ENCODE measurements at places on chromosomes 3 and 15.
A peak's percentile ranks its signal among the peaks of the same experiment; 100 is the strongest.

- DNase-seq = peak; percentile 47
Measured at GRCh38 chr3:193805448-193805847, 212.4 kb downstream of the OPA1 start.

DNA sequence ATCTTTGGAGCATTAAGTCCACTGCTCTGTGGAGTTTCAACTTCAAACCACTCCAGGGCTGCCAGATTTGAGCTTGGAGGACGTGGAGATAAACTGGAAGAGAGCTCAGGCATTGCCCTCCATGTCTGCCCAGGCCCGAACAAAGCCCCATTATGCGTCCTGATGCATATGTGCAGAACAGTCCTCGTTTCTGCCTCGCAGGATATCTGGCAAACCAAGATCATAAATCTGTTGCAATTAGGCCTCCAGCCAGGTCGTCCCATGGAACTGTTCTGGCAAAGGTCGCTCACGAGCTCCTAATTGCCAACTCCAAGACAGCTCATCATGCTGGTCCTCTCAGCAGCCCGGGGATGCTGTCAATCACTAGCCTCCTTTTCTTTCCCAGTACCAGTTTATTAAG is 91.2 kb downstream of the SEMA5B start:
- no peak for DNase-seq

GRCh38 chr3:71006810-71007785 is 576.4 kb downstream of the FOXP1 start:
- DNase-seq = no peak

GRCh38 chr3:12578742-12579141 is 21.9 kb downstream of the MKRN2 start:
- DNase-seq = no peak

DNA sequence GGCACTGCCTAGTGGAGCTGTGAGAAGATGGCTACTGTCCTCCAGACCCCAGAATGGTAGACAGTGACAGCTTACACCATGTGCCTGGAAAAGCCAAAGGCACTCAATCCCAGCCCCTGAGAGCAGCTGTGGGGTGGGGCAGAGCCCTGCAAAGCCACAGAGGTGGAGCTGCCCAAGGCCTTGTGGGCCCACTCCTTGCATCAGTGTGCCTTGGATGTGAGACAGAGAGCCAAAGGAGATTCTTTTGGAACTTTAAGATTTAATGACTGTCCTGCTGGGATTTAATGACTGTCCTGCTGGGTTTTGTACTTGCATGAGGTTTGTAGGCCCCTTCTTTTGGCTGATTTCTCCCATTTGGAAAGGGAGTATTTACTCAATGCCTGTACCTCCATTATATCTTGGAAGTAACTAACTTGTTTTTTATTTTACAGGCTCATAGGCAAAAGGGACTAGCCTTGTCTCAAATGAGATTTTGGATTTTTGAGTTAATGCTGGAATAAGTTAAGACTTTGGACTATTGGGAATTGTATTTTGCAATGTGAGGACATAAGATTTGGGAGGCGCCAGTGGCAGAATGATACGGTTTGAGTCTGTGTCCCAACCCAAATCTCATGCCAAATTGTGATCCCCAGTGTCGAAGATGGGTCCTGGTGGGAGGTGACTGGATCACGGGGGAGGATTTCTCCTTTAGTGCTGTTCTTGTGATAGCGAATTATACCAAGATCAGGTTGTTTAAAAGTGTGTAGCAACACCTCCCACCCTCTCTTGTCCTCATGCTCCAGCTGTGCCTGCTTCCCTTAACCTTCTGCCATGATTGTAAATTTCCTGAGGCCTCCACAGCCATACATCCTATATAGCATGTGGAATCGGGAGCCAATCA is 80.4 kb downstream of the MYO5A start:
- DNase-seq = no peak

GRCh38 chr3:47954567-47954966 is 61.6 kb downstream of the MAP4 start:
- no peak for DNase-seq

GRCh38 chr3:178275311-178275710 is 260.9 kb upstream of the KCNMB2 start:
- DNase-seq = no peak

- peak; percentile 89 for DNase-seq
Measured at GRCh38 chr15:74200412-74200815, 2.2 kb downstream of the STRA6 start.

DNA sequence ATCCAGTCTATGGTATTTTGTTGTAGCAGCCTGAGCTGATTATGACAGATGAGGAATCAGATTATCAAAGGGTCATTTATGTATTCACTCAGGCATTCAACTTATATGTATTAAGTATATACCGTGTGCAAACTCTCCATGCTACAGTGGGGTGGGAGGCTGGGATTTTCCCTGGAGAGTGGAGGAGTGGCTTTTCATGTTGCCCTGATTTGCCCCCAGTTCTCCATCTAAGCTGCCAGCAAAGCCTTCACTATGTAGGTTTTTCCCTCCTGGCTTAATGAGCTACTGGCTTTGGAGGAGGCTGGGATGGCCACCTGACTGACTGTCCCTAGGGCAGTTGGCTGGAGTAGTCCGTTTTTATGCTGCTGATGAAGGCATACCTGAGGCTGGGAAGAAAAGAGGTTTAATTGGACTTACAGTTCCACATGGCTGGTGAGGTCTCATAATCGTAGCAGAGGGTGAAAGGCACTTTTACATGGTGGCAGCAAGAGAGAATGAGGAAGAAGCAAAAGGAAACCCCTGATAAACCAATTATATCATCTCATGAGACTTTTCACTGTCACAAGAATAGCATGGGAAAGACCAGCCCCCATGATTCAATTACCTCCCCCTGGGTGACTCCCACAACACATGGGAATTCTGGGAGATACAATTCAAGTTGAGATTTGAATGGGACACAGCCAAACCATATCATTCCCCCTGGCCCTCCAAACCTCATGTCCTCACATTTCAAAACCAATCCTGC is 253.9 kb downstream of the RPLP1 start:
- no peak for DNase-seq

DNA sequence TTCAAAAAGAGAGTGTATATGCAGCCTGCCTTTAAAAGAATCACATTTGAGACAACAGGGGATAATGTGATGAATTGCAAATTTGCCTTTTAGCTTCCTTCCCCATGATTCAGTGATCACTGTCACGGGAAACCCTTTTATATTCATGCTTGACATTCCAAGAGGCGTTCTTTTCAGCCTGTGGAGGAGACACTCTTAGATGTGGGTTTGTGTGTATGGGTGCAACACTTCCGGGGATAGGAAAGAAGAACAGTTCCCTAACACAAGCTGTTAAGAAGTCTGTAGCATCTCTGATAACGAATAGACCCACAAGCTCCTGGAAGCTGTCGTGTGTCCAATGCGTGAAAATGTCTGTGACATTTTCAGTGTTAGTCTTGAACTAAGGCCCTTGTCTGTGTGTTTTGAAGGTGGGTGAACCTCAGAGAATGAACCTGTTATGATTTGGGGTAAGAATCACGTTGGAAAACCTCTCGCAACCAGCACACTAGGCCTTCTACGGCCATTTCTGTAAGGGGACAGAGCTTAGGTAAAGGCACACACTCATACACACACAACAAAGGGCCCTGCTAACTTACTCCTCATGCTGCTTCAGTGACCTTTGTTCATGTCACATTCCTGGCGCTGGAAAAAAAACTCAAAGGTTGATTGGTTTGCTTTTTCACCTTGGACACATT is 229.2 kb upstream of the ST8SIA2 start:
- DNase-seq = peak; percentile 82

- peak; percentile 63 for DNase-seq
Measured at GRCh38 chr15:39788108-39788507, 5.5 kb upstream of the FSIP1 start.

DNA sequence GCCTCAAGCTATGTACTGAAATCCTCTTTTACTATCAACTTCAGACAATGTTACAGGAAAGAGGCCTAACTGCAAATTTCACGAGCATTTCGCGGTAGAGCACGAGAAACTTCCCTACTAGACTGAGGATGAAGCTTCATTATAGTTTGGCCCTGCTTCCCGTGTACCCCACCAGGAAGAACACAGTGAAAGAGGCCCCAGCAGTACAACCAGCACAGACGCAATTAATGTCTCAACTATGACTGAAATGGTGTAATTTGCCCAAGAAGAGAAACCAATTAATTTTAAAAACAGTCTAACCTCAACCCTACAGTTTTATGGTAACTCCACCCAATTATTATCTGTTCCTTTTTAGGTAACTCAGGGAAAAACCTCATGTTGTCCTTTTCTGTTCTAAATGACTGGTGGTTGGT is 12.1 kb downstream of the CHSY1 start:
- DNase-seq = no peak

GRCh38 chr3:11739706-11740105 is 96.0 kb upstream of the VGLL4 start:
- DNase-seq = no peak

DNA sequence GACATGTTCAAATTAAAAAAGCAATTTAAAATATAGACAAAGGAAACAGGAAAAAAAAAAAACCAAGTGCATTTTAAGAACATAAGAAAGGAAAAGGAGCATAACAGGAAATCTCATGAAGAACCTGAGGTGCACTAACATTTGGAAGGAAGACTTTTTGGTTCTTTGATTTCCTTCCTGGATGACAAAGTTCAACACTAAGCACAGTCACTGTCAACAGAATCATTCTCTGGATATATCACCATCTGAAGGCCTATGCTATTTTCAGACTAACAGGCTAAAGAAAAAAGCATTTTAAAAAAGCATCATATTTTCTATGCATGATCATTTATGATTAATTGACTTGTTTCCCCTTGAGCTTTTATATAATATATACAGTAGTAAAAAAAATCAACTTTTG is 349.6 kb downstream of the PLCL2 start:
- DNase-seq = no peak

GRCh38 chr15:89822611-89822950 is 7.9 kb upstream of the ANPEP start:
- no peak for DNase-seq

DNA sequence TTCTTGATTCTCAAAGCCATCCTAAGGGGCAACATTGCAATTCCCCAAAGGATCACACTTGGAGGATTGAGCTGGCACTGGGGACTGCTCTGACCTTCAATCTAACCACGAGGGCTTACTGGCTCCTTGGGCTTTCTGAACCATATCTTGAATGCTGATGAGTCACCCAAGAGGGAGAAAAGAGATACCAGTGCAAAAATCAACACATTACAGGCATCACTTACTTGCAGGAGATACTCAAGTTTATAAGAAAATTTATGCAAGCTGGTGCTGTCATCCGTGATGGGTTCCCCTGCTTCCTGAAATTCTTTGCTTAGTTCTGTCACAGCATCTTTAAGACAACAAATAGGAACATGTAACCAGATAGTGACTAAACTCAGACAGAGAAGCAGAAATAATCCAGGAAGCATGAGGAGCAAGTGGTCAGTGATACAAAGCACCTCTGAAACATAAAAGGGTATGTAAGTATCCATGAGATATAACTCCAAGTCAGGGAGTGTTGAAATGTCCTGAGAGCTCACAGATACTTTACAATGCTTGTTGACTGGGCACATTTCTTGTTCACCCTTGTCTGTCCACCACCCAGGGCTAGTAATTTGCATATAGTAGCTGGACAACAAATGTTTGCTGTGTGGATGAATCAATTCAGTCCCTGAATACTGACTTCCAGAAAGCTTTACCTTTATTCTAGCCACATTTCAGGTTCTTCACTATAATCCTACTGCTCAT is 14.1 kb downstream of the FYCO1 start:
- DNase-seq = peak; percentile 69

- DNase-seq = no peak
Measured at GRCh38 chr15:63000706-63001105, 41.8 kb upstream of the TPM1 start.

DNA sequence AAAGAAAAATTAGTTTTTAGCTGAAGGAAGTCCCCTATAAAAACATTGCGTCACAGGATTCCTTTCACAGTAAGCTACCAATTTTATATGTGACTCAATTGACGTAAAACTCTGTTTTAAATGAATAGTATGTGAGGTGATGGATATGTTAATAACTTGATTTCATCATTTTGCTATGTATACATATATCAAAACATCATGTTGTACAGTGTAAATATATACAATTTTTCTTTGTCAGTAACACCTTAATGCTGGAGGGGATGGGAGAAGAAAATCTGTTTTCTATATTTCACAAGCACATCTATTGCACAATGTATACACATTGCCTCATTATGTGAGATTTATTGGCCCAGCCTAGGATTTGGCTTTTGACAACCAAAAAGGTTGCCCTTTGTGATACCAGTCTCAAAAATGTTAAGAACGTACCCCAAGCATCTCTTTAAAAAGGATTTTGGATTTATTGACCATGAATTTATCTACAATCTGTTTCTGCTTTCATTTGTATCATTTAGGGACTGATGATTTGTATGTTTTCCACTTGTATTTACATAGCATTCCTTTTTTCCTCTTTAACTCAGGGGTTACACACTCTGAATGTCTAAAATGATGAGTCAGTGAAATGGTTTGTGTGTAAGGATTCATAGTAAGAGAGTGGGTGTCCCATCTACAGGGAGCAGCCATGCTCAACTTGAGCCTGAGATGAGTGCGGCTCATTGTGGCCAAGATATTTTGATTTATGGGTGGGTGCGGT is 62.6 kb downstream of the CRTC3 start:
- peak; percentile 84 for DNase-seq

DNA sequence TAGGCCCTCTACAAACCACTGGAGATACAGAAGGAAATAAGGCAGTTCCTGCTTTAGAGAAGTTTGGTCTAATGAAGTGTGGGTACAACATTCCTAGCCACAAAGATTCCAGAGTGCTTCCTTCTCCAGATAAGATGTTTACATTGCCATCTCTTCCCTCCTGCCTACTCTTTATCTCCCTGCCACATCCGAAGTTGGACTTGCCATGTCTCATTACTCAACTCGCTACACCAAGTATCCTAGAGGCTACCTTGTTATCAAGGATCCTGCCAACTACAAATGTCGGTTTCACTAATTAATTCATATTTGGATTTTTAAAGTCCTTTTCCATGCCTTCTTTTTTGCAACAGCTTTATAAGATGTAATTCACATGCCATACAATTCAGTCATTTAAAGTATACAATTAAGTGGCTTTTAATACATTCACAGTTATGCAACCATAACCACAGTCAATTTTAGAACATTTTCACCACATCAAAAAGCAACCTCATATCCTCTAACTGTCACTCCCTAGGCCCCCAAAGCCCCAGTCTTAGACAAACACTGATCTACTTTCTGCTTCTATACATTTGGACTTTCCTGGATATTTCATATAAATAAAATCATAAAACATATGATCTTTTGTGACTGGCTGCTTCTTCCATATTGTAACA is 53.7 kb upstream of the CSTA start:
- no peak for DNase-seq
